ENCODE measurements at places on chromosomes 4 and X.

DNA sequence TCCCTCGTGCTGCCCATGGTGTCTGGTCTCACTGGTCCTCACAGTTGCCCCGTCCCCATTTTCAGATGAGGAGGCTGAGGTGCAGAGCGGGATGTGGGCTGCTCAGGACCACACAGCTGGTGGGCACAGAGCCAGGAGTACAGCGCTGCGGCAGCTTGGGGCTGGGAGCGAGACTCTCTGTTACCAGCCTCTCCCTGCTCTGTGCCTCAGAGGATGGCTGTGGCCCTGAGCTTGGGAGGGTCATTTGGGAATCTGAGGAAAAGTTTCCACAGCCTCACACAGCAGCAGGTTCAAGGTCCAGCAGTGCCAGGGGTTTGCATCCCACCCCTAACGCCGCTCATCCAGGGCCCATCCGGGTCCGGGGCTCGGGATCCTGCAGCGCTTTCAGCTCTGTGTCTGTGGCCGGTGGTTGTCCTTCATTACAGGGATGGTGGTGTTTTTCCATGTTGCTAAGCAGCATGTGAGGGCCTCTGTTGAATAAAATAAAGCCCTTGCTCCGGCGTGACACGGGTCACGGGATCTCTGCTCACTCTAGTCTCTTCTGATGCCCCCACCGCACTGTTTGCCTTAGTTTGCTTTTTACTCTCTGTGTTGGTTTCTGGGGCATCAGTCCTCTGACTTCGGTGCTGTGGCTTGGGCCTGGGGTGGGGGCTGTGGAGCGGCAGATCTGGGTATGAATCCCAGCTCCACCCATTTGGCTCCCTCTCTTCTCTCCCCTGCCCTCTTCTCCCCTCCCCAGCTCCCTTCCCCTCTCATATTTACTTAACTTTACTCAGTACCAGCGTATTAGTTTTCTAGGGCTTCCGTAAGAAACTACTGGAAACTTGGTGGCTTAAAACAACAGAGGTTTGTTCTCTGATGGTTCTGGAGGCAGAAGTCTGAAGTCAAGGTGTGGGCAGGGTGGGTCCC is 6.5 kb downstream of the WFS1 start:
- no peak for DNase-seq

- no peak for DNase-seq
These were observed 10.1 kb downstream of the GSX2 start for GRCh38 chr4:54110019-54110416.

- DNase-seq, result no peak
These were observed 92.5 kb downstream of the AKAP4 start for GRCh38 chrX:50108264-50108663.

GRCh38 chr4:173345648-173346047 is 11.5 kb upstream of the HMGB2 start:
- no peak for DNase-seq

DNA sequence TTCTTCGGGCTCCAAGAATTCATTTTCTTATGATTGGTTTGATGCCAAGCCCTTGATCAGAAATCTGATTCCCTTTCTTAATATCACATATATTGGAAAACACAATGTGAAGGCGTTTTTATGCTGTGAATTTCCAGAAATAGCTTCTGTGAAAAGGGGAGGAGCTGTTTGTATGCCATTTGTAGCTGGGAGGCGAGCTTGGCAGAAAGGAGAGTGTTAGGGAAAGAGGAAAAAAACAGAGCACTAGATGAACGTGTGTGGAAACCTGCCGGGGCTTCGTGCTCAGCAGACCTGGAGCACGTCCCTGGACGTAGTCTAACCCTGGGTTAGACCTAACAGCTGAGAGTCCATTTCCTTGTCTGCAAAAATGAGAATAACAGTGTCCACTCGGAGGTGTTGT is 3.4 kb downstream of the CLCN4 start:
- no peak for DNase-seq

- no peak for DNase-seq
These were observed 82.1 kb upstream of the GPC4 start for GRCh38 chrX:133497356-133497755.

- no peak for DNase-seq
These were observed 35.3 kb downstream of the FAT1 start for GRCh38 chr4:186688150-186688943.

GRCh38 chrX:9352694-9353411 is 112.0 kb upstream of the TBL1X start:
- peak; percentile 64 for DNase-seq

DNA sequence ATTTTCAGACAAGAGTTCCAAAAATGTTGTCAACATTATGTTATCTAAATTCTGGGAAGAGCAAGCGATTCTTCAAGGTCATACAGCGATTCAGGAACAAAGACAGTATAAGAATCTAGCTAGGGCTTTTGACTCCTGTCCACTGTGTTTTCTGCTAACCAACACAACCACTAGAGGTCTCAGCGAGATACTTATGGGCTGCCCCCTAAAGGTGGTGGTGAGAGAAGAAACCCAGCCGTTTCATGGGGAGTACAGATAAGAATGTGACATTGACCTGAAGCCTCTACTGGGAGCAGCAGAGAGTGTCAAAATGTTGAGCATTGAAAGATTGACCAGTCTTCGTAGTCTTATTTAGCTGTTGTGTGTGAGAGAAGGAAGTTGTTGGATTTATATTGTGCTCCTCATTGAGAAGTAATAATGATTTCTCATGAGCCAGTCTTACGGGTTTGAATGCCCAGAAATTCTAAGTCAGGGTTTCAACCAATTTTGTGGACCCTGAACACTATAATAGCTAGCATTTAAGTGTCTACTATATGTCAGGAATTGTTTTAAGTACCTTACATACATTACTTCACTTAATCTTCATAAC is 168.3 kb downstream of the SPRY1 start:
- peak; percentile 58 for DNase-seq

GRCh38 chr4:170805352-170805751 is 715.6 kb upstream of the AADAT start:
- no peak for DNase-seq

DNA sequence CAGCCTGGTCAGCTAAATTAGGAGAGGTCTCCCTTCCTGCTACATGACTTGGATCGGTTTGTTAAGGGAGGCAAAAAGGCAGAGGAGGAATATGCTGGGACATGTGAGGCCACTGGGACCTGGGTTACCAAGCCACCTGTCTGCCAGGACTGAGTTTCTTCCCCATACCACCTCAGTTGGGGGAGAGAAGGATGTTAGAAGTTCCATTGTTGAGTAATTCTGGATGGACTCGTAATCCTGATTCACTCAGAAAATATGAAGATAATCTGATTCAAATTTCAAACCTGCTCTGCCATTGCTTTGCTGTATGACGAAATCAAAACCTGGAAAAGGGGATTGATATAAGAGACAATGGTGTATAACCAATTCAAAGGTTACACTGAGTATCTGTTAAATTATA is 97.4 kb upstream of the S100G start:
- DNase-seq, result no peak

DNA sequence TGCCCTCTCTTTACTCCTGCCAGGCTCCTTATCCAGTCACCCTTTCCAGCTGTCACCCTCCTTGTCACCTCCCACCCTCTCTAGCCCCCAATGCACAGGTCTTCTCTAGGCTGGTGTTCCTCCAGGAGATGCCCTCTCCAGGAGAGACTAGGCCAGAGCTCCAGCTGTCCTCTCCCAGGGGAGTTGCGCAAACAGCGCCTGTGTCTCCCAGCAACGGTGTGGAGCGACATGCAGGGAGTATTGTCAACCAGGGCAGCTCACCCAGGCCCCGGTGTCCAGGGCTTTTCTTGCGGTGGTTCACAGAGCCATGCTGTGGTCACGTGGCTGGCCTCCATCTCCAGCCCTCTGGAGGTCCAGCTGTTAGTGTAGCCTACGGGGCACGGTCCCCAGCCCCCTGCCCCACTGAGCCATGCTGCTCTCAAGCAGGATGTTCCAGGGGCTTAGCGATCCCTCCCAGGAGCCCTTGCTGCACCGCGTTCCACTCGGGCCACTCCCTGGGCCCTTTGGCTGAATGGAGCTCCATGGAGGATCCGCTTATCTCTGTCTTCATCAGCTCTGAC is 34.8 kb downstream of the CCNQ start:
- no peak for DNase-seq

GRCh38 chrX:25181775-25182174 is 166.0 kb upstream of the ARX start:
- no peak for DNase-seq

GRCh38 chrX:78133238-78133960 is 6.1 kb downstream of the TAF9B start:
- peak; percentile 7 for DNase-seq

GRCh38 chr4:25769251-25769650 is 93.5 kb downstream of the SEL1L3 start:
- no peak for DNase-seq

- DNase-seq, result no peak
These were observed 74.5 kb downstream of the GEMIN8 start for GRCh38 chrX:13955095-13955647.

- no peak for DNase-seq
These were observed 102.5 kb downstream of the FNIP2 start for GRCh38 chr4:158871335-158871724.

DNA sequence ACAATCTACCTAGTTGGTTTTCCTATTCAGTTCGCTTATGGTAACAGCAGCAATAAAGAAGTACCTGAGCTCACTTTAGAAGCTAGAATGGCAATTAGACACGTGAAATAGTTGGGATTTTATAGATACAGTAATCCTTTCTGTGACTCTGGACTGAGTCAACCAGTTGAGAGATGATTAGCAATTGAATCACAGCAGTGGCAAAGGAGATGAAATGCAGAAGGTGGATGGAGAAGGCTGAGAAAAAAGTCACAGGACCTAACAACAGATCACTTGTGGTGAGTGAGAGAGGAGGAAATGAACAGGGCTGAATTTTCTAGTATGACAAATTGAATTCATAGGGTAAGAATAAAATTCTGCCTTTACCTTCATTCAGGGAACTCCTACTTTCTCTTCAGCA is 197.1 kb upstream of the MAGEB18 start:
- no peak for DNase-seq

- DNase-seq, result no peak
These were observed 75.4 kb downstream of the FAT4 start for GRCh38 chr4:125390126-125390525.

- no peak for DNase-seq
These were observed 1578.4 kb upstream of the IGFBP7 start for GRCh38 chr4:58688568-58688967.

GRCh38 chrX:86171366-86171765 is 23.1 kb downstream of the DACH2 start:
- no peak for DNase-seq

- DNase-seq, result no peak
These were observed 39.2 kb upstream of the GPR78 start for GRCh38 chr4:8540991-8541390.

GRCh38 chr4:1019729-1020470 is 8.5 kb downstream of the FGFRL1 start:
- DNase-seq, result no peak

GRCh38 chr4:82758701-82759685 is 39.6 kb downstream of the SCD5 start:
- no peak for DNase-seq

GRCh38 chr4:75229806-75230570 is 284.2 kb downstream of the RCHY1 start:
- no peak for DNase-seq

GRCh38 chrX:10043386-10043785 is 76.2 kb downstream of the CLDN34 start:
- DNase-seq, result no peak

GRCh38 chrX:106378616-106379015 is 210.5 kb downstream of the PWWP3B start:
- DNase-seq, result no peak

DNA sequence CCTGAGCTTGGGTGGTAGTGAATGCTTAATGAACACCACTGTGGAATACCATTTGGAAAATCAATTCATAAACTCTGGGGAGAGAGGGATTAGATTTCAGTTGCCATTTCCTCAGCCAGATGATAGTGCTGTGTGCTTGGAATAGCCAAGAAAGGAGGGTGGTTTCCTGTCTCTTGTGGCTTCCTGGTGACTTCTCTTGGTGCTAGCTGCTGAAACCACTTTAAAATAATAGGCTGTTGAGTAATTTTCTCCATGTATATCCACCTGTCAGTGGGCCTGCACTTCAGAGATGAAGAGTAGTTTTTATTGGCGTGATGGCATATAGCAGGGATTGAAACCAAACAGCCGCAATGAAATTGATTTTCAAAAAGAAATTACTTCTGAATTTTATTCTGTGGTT is 11.8 kb downstream of the EDA start:
- no peak for DNase-seq

DNA sequence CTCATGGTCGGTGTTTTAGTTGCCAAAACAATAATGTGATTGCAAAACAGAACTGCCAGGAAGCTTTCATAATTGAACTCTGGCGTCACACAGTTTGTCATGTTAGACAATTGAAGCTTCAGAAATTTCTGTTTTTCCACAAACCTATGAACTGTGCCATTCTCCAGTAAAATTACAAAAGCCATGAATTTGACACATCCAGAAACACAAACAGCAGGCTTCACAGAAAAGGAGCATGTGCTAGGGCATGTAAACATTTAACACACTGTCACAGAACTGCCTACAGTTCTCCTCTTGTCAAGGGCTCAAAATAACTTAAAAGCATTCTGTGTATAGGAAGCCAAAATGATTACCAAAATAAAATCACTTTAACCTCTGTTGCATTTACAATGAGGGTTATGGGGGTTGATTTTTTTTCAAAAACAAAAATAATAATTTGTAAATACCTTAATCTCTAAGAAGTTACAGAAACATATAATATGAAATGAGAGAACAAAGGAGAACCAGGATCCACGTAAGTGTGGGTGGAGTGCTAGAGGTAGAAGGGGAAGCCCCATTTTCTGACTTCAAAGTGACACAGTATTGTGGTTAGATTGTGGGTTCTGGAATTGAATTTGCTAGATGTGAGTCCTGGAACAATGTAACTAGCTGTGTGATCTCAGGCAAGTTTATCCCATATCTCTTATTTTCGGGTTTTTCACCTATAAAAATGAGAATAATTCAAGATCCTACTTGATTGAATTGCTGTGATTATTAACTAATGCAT is 295.0 kb downstream of the CENPC start:
- no peak for DNase-seq

- DNase-seq, result no peak
These were observed 279.2 kb upstream of the FGF16 start for GRCh38 chrX:77167993-77168392.

- DNase-seq, result no peak
These were observed 165.9 kb downstream of the PJA1 start for GRCh38 chrX:68999356-68999755.

DNA sequence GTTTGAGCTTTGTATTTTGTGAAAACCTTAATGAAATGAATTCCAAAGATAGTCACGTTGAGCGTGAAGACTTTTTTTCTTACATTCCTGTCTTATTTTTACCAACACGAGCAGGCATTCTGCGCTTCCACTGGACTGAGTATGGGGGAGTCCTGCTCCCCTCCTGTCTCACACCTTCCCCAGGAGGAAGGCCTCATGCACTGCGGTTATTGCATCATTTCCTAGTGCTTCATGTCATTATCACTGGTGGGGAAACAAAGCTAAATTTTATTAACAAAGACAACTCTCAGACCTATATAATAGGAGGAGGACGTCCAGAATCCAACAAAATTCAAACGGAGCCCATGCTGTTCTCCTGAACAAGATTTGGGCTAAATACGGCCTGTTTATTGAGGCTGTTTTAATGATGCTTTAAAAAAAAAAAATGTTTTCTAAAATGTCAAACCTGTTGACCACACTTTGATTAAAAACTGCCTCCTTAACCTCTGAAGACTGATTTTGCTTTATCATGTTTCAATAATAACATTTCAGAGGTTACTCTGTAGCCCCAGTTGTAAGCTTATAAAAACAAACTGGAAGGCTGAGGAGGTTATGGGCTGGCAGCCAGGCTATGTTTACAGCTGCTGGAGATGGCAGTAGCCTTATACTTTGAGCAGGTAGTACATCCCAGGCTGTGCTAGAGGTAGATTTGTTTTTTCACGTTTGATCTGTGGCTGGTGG is 118.0 kb downstream of the SOWAHB start:
- DNase-seq, result no peak

- DNase-seq, result no peak
These were observed 126.0 kb upstream of the WDFY3 start for GRCh38 chr4:85092536-85092935.
